ENCODE measurements at places on chromosomes 7 and 10.

GRCh38 chr10:117342641-117343040, 32.6 kb downstream of the PDZD8 start:
- no peak for DNase-seq

- DNase-seq, result no peak
Measured at GRCh38 chr10:119769886-119770285, 44.0 kb downstream of the INPP5F start.

DNA sequence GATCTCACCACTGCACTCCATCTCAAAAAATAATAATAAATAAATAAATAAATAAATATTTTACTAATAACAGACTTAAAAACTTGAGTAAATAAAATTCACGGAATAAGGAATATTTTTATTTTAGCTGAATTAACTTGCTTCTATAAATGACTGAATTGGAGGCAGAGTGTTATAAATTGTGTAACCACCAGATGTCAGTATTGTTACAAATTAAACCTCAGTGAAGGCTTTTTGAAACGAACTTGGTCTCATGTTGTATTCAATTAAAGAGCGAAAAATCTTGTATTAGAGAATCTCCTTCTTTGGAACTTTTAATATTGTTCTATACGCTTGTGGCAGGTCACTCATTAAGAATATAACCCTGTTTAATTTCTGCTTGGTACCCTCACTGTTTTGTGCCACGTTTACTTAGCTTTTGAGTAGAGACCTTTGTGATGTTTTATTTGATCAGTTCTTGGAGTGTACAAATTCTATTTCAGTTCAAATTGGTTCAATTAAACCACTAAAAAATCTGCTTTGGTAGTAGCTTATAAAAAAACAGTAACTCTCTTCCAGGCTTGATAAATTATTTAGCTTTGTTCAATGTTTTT, 45.6 kb upstream of the SCIN start:
- no peak for DNase-seq

DNA sequence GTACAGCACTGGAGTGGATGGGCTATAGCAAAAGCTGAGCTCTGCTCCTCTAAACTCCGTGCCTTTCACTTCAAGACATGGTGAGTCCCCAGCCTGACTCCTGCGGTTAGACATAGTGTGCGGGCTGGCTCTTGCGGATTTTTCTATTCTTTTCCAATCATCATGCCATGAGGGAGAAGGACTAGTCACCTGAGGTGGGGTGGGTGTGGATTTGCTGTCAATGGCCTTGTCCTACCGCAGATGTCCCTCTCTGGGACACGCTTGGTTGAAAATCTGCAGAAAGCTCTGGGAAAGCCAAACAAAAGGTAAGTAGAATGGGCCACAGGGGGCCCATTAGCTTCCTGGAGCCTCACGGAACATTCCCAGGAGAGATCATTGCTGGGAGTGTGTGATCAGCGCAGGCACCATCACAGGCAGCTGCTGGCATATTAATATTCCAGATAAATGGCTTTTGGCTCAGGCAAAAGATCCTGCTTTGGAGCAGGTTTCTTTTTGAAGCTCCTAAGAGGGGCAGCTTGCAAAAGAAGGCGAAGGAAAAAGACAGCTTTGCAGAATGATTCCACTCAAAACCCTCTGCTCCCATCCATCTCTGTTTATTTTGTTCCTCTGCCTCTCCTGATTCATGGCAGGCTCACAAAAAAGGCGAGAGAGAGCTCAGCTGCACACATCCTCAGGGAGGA, 509.0 kb upstream of the ZMIZ1 start:
- no peak for DNase-seq

DNA sequence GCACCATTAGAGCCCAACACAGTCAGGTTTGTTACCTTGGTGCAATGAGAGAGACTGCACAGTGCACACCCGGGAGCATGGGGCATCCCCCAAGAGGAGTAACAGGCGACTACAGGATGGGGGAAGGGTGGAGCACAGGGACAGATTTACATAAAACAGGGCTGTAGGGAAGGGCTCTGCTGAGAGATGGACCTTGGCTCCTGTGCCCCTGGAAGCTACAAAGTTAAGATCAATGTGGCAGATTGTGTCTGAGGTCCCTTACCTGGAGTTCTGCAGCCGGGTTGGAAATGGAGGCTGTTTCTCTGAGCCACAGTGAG, 13.7 kb upstream of the SLC18A3 start:
- no peak for DNase-seq

DNA sequence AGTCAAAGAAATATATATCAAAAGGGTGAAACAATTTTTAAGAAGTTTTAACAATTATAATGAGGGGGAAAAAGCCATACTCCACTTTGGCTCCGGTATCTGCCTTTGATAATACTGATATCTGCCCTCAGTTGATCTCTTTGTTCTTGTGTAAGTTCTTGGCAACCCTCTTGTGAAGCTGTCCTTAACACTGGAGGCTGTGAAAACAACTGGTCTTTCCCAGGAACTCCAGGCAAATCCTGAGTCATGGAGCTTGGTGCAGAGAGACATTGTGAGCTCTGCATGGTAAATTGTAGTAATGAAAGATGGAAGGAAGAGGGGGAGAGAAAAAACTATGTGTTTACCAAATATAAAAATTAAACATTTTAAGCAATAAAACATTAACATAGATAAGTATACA, 11.9 kb upstream of the ERVW-1 start:
- DNase-seq, result no peak

DNA sequence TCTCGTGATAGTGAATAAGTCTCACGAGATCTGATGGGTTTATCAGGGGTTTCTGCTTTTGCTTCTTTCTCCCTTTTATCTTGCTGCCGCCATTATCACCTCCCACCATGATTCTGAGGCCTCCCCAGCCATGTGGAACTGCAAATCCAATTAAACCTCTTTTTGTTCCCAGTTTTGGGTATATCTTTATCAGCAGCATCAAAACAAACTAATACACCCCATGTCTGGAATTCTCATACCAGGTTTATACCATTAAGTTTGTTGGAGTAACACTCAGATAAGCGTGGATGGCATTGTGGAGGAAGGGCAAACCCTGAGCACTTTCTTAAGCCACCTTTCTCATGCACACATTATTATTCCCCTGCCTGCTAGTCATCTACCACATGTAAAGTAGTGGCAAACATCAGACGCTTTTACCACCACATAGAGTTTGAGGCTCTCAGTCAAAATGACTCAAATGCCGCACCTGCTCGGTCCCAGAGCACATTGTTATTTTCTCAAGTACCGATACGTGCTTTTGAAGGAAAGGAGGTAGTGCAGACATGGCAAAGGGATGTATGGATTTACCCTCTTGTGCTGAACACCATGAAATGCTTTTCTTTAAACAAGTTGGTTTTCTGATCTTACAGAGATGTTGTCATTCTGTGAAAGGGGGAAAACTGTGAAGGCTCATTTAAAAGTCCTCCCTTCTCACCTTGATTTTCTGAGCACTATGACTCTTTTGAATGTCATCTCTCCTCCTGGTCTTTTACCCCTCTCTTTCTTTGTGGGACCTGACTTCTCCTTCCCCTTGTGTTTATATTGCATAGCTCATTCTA, 429.7 kb downstream of the EXOC4 start:
- no peak for DNase-seq

- DNase-seq, result no peak
Measured at GRCh38 chr10:132526676-132527075, 10.9 kb upstream of the INPP5A start.

- DNase-seq, result no peak
Measured at GRCh38 chr7:29622335-29623265, 59.0 kb downstream of the PRR15 start.

DNA sequence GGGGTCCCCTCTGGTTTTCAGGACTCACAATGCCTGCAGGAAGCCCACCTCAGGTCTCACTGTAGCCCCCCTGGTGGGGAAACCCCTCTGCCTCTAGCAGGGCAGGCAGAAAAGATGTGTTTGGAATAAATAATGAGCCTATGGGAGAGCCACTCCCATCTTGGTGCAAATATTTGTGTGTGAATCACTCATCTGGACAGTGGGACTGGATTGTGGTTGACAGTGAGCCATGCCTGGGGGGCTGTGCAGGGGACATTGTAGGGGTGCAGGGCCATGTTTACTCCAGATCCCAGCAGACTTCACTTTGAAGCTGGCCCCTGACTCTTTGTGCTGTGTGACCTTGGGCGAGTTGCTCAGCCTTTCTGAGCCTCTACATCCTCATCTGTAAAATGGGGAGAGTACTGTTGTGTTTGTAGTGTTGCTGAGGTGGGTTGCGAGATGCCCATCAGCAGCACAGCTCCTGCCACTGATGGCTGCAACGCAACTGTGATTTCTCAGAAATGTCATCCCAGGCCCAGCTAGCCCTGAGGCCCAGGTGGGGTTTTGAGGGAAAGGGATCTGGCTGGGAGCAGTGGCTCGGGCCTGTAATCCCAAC, 20.7 kb downstream of the GTF2IRD1 start:
- no peak for DNase-seq

- no peak for DNase-seq
Measured at GRCh38 chr7:27305854-27306253, 63.3 kb downstream of the EVX1 start.

DNA sequence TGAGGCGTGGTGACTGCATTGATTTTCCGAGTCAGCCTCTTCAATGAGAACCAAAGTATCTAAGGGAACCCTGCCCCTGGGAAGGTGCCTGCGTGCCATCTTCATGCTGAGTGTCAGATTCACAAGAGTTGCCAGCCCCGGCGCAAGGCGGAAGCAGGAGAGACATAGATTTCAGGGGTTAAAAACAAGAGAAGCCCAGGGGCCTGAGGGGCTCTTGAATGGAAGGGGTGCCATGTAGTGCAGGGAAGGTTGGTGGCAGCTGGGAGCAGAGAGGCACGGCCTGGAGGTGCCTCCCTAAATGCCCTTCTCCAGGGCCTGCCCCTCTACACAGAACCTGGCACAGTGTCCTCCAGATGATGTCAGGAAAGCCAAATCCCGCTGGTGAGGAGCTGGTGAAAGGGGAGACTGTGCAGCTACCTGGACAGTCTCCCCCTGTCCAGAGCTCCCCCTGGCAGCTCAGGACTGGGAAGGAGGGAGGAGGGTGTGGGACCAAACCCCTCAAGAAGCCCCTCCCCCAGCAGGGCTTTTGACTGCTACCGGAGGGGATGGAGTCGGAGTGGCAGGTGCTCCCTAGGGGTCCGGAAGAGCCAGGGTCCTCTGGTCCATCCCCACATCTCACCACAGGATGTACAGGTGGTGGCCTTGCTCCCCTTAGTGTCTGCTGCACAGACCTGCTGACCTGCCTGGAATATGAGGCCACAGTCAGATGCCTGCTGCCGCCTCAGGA, 137.9 kb downstream of the TCERG1L start:
- DNase-seq, result no peak

- DNase-seq, result no peak
Measured at GRCh38 chr10:102405632-102406031, 10.1 kb downstream of the NFKB2 start.

DNA sequence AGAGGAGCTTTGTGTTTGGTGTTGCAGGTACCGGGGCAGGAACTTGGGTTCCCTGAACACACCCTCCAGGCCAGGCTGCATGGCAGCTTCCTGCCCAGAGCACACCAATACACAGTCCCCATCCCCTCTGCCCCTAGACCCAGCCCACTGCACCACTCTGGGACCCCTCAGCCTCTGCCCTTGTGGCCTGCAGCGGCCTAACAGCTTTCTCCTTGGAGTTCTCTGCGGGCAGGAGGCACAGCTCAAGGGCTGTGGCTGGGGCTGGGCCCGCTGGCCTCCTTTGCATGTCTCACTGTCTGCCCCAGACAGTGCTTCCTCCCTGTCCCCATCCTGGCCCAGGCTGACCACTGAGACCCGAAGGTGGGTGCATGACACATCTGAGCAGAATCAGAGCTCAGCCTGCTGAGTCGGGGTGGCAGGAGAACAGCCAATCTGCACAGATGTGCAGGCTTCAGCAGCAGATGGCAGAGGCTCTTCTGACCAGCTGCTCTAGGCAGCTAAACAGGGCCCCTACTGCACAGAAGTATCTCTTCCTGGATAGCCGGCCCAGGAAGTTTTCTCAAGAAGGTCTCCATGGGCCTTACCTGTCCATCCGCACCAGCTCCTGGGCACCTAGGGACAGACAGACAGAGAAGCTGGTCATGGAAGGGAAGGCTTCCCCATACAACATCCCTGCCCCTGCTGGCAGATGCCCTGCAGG, 20.8 kb downstream of the VSIR start:
- no peak for DNase-seq

DNA sequence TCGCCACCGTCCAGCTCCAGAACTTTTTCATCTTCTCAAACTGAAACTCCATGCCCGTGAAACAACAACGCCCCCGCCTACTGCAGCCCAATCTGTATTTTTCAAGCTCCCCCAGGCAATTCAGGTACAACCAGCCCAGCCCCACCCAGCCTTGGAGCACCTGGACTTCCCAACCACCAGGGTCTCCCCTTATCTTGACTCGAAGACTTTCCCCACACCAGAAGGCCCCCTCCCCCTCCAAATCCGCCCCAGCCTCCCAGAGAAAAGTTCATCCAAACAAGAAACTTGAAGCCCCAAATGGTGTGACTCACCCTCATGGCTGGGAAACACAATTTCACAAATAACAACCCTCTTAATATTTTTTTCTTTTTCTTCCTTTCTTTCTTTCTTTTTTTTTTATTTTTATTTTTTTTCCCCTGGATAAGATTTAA, 10.6 kb downstream of the ZCCHC24 start:
- DNase-seq, result no peak

GRCh38 chr10:77787440-77787839, 139.1 kb downstream of the DLG5 start:
- DNase-seq, result no peak

DNA sequence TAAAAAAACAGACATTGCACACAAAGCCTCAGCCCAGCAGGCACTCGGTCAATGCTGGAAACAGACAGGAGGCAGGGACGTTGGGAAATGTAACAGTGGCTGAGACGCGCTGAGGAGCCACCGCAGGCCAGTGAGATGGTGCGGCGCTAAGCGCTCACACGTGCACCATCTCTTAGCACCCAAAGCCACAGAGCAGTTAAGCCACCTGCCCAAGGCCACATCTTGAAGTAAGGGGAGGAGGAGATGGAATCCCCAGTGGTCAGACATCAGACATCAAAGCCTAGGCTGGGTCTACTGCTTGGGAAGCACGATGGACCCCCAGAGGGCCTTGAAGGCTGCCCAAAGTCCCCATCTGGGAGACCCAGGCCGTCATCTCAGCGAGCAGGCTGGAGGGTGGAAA, 15.6 kb downstream of the LAT2 start:
- DNase-seq, result no peak

DNA sequence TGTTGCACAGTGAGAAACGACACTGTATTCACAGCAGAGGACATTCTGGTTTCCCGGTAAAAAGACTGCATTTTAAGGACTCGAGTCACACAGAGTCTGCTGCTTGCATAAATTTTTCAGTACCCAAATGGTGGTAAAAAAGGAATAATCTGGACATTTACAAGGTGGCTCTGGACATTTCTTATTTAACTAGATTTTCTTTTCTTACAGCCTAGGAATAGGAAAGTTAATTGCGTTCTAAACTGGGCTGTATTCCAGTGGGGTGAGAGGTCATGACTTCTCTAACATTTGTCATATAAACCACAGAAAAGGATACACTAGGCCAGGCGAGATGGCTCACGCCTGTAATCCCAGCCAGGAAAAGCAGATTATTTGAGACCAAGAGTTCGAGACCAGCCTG, 237.5 kb upstream of the KLF6 start:
- no peak for DNase-seq

- DNase-seq, result no peak
Measured at GRCh38 chr7:145105561-145105960, 269.7 kb upstream of the TPK1 start.

- DNase-seq, result no peak
Measured at GRCh38 chr7:76047305-76047810, 442 bp downstream of the STYXL1 start.
